ENCODE measurements at places on chromosomes 2 and 18.

DNA sequence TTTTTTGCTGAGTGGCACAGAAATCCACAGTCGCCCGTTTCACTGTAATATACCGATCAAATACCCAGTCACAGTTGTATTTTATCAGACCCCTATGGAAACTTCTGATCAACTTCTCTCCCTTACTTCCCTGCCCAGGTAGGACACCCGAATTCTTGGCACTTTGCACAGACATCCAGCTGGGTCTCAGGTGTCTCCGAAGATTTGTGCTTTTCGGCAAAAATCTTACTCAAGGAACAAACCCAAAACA, 596 bp downstream of the MREG start:
- no peak for DNase-seq

DNA sequence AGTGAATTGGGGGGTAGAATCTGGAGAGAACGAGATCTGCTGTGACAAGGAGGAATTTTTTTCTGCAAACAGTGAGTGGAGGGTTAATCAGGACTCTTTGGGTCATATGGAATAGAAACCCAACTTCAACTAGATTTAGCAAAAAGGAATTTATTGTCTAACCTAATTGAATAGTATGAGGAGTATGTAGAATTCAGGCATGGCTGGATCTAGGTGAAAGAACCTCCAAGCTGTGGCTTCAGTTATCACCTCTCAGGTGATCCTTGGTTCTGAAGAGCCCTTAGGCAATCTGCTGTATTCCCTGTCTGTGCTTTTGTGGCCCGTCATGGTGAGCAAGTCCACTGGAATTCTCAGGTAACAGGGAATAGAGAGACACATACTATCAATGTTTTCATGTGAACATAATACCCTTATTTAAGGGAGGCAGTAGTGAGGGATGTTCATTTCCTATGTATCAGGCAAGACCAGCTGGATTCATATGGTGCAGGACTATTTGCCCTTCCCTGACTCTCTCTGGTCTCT, 164.7 kb downstream of the ALPK2 start:
- no peak for DNase-seq

- DNase-seq: no peak
Measured at GRCh38 chr18:8681196-8681595, 24.2 kb upstream of the MTCL1 start.

- DNase-seq: no peak
Measured at GRCh38 chr18:62571648-62572047, 48.8 kb downstream of the ZCCHC2 start.

GRCh38 chr2:17793803-17794354, 22.4 kb upstream of the MSGN1 start:
- no peak for DNase-seq

GRCh38 chr2:67159929-67160328, 237.2 kb upstream of the ETAA1 start:
- DNase-seq: no peak

DNA sequence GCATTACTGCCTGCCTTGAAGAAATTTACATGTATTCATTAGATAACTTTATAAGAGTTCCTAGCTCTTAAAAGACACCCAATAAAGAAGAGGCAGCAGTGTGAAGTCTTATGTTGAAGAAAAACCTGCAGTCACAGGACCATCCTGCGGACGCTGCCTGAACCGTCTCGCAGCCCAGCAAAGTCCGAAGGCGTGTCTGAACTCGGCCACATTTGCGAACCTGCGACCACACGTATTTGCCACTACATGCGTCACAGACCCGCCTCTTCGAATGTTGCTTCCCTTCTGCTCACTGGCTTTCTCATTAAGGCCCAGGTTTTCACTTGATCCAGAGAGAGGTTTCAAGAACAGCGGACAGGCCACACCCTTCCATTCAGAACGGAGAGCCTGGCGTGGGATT, 41.2 kb downstream of the CNGA3 start:
- DNase-seq: no peak

DNA sequence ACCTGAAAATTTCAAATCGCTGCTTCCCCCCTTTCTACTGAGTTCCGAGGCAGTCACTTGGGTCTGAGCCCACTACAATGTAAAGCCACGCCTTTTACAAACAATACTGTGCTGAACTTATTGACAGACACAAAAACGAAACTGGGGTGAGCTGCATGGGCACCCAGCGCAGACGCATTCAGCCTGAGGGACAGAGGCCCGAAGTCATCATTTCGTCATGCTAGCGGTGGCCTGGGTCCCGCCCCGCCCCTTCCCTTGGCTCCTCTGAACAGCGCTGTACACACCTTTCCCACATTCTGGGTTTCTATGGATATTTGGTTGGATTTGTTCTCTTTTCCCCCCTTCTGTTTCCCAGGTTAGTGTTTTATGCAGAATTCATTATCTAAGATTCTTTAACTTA, 71.7 kb downstream of the EIPR1 start:
- DNase-seq: no peak

DNA sequence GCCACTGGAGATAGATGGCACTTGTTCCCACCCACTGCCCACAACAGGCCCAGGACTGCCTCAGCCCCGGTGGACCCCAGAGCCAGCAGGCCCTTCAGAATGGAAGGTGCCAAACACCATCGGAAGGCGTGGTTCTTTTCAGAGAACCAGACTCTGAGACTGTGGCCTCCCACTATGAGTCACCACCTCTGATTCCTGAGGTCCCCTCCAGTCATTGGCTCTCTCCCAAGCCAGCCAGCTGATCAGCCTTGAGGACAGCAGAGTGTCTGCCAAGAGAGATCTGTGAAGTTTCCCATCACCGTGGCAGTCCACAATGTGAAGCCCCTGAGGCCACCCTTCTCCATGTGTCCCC, 10.4 kb upstream of the MAP3K2 start:
- DNase-seq: no peak

DNA sequence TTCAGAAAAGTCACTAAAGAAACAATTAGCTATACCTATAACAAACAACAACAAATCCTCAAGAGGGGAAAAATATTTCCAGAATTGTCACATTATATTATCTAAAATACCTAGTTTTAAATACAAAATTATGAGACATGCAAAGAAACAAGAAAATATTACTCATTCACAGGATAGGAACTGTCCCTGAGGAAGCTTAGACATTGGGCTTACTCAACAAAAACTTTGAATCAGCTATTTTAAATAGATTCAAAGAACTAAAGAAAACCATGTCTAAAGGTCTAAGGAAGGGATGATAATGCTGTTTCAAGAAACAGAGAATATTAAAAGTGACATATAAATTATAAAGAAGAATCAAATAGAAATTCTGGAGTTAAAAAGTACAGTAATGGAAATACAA, 131.9 kb upstream of the ZNF516 start:
- DNase-seq: no peak

GRCh38 chr18:50340078-50340477, 34.8 kb upstream of the SKA1 start:
- DNase-seq: no peak

DNA sequence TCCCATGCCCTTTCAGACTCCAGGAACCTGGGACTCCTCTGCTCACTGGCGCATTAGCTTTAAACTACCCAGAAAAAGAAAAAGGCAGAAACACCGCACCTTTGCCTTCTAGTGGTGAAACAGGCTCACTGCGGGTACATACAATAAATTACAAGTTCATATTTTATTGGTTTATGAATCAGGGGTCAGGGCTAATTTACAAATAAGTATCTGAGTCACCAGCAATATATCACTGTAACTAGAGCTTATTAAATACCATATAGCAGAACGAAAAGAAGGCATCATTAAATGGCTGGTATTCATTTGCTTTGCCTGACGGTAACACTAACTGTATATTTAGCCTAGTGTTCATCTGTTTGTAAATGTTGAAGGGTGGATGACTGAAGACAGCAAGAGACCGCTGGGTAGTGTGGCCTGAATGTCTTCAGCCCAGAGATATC, 26.9 kb upstream of the DTNB start:
- DNase-seq: no peak

DNA sequence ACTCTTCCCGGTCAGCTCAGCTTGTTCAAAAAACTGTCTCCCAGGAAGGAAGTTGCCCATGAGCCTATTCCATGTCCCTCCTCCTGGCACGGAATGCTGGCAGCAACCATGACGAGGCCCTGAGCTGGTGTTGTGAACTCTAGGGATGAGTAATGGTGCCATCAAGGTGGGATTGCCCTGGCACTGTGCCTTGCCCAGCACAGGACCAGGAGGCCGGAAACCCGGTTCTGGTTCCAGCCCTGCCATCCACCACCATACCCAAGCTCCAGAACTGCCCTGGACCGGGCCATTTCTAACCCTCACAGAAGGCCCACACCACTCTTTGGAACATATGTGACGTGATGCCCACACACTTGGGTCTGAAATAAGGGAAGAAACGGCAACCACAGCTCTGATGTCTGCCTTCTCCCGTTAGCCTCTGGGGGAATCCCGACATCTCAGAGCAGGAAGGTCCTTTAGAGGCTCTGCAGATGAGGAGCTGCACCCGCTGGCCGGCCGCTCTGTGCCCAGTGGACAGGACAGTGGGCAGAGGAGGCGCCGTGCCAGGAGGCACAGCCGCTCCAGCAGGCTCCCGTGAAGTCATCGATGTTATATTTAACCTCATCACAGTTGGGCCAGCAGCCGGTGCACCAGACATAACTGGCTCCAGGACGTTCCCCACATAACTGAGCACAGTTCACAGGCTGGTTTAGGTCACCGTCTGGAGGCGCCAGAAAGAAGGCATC, 462.1 kb upstream of the ID2 start:
- DNase-seq: no peak

DNA sequence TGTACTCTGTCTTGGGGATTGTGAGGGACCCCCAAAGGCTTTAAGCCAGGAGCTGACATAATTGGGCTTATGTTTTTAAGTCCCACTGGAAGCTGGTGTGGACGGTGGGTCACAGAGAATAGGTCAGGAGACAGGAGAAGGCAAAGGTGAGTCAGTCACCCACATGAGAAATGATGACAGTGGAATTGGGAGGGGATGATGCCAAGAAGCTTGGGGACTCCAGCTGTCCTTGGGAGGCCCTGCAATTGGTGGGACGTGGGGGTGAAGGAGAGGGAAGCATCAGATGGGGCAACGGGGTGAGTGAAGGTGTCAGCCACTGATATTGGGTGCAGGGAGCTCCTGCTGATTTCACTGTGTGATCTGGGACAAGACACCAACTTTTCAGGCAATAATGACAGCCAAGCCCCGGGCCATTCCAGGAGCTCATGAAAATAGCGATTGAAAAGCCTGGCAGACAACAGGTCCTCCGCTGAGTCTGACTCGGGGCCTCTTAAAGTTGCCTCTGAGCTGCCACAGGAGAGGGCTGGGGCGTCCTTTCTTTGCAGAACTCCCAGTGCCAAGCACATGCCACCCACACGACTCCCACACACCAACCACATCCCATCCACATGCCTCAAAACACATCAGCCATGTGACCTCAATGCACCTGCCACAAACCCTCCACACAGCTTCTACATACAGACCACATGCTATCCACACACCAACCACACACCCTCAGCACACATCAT, 13.4 kb downstream of the TNS1 start:
- DNase-seq: no peak

DNA sequence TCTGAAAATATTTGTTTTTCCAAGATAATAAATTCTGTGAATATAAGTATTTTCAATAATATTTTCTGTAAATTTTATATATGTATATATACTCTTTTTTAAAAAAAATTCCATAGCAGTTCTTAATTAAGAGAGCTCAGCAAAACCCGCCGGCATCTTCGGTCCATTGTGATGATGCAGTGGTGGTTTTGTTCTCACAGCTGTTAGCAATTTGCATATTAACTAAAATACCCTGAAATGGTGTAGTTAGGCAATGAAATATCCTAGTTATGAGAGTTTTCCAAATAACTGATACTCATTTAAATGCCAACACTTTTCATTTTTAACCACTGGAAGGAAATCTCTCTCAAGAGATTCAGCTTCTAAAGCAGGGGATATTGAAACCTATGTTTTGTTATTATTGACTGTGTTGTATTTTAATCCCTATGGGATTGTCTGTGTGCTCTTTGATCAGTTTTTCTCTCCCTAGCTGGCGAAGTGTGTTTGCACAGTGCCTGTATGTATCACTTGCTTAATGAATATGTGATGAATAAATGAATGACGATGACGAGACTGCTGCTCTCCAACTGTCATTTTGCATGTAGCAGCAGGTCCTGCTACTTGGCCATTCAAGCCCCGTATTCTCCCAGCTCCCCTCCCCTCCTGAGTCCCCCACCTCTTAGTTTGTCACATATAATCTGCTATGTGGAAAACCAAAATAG, 42.4 kb downstream of the PSMG2 start:
- no peak for DNase-seq

DNA sequence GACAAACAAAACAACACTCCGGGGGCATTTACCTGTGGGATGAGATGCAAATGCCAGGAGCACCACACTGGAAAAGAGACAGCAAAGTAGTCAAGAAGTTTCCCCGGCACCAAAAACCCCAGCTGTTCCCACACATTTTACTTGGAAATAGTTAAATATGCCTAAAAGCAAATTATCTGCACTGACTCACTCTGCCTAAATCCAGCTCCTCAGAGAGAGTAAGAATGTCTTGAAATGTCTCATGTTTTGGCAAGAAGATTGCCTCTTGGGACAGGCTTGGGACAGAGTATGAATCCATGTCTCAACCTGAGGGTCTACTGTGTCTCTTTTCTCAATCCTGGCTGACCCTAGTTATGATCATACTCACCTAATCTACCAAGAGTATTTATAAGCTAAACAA, 87.5 kb upstream of the RIOK3 start:
- no peak for DNase-seq

DNA sequence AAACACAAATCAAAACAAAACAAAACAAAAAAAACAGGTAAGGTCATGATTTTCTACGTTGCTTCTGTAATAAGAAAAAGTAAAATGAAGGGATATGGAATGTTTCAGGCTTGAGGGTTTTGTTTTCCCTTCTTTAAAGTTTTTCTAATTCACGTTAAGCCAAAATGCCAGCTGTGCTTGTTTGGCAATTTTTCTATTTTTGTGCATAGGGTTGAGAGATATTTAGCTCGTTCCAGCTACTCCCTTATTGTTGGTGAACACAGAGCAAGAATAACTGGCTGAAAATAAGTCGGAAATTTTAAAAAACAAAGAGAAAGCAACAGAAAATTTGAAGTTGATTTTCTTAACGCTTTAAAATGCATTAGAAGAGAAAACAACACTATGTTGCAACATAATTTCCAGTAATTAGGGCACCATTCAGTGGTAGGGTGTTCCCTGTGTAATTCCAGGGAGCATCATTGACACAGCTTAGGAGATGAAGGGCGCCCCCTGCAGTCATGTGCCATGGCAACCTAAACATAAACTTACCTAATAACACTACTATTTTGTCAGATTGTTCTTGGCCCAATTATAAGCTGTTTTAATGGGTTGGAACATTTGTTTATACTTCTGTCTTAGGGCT, 99.5 kb downstream of the DTNA start:
- no peak for DNase-seq

- no peak for DNase-seq
Measured at GRCh38 chr2:88959480-88960204, 268.2 kb downstream of the RPIA start.

GRCh38 chr2:128797092-128797491, 478.4 kb upstream of the HS6ST1 start:
- no peak for DNase-seq

DNA sequence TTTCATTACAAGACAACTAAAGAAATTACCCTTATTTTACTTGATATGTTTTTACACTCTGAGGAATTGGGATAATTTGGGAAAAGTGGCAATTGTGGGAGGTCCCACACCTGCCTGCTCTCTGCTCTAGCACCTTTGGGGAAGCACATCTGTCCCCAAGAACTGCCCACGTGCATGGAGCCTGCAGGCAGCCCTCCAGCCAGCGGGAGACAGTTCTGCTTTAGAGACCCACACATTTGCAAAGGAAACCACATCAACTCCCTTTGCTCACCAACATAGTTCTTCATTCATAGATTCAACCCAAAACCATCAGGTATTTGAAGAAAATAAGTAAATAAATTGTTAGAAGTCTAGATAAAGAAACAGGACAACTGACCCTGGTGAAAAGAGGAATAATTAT, 239.9 kb upstream of the ID2 start:
- no peak for DNase-seq

All from activated CD4-positive, alpha-beta T cell treated with anti-CD3 and anti-CD28 coated beads for 24 hours (primary cell).